ENCODE measurements at places on chromosomes 3 and 15. TPM values are rescaled to one million over a fixed set of nuclear protein-coding genes. Genes with fewer than 3 reads are reported as not detected.

Gene RETNLB
- not detected for total RNA-seq

- no peak for DNase-seq
Measured at GRCh38 chr3:37229740-37230139, 55.4 kb upstream of the LRRFIP2 start.

GRCh38 chr15:99566157-99566897 lies 543 bp downstream of the MEF2A start:
- peak; percentile 20 for DNase-seq

Gene SIN3A
- total RNA-seq, result 82.8 TPM

GRCh38 chr3:59249698-59250361 lies 200.0 kb upstream of the CFAP20DC start:
- DNase-seq, result no peak

GRCh38 chr3:167892205-167892604 lies 156.7 kb downstream of the SERPINI1 start:
- no peak for DNase-seq

GRCh38 chr3:14691239-14691638 lies 16.3 kb downstream of the C3orf20 start:
- DNase-seq, result no peak

GRCh38 chr3:192959773-192960172 lies 42.1 kb upstream of the MB21D2 start:
- DNase-seq, result no peak

Gene RPL29
- total RNA-seq, result 1,382 TPM

DNA sequence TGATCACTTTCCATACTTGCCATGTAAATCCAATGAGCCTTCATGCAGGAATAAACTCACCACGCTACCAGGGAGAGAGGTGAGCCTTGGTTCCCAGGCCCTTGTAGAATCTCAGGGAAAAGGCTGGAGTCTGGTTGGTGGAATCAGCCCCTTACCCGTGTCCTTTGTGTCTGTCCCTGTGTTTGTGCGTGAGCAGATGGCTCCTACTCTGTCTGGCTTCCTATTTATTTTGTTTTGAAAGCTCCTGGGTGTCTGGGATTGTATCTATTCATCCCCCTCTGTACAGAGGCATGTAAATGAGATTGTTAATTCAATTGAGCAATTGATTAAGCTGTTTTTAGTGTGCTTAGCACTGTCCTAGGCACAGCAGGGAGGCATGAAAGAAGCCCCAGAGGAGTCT lies 278.1 kb downstream of the THSD4 start:
- DNase-seq, result no peak

Gene ADAMTS17
- total RNA-seq, result 1.9 TPM

Gene CD200
- 17.9 TPM for total RNA-seq

DNA sequence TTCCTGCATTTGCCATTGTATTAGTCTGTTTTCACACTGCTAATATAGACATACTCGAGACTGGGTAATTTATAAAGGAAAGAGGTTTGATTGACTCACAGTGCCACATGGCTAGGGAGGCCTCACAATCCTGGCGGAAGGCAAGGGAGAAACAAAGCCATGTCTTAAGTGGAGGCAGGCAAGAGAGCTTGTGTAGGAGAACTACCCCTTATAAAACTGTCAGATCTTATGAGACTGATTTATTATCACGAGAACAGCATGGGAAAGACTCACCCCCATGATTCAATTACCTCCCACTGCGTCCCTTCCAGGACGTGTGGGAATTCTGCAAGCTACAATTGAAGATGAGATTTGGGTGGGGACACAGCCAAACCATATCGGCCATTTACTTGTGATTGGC lies 27.8 kb downstream of the YEATS2 start:
- no peak for DNase-seq

DNA sequence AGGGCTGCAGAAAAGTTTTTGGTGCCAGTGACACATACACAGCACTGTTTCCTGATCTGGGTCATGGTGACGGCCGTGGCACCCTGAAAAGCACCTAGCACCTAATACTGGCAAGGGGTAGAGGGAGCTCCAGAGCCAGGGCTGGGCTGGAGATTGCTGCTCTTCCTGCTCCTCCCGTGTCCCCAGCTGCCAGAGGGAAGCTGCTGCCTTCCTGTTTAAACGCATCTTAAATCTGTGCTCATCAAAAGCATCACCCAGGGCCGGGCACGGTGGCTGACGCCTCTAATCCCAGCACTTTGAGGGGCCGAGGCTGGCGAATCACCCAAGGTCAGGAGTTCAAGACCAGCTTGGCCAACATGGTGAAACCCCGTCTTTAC lies 156.7 kb upstream of the MEF2A start:
- no peak for DNase-seq

Gene MFGE8
- total RNA-seq, result 27.1 TPM

- DNase-seq, result no peak
Measured at GRCh38 chr3:118075873-118076272, 958.8 kb downstream of the IGSF11 start.

Gene CHD2
- total RNA-seq, result 99.0 TPM

GRCh38 chr3:41173926-41174885 lies 25.1 kb upstream of the CTNNB1 start:
- no peak for DNase-seq

Gene FBXO40
- not detected for total RNA-seq

Gene PLAAT1
- not detected for total RNA-seq

- DNase-seq, result no peak
Measured at GRCh38 chr3:114205541-114205940, 26.7 kb upstream of the DRD3 start.

DNA sequence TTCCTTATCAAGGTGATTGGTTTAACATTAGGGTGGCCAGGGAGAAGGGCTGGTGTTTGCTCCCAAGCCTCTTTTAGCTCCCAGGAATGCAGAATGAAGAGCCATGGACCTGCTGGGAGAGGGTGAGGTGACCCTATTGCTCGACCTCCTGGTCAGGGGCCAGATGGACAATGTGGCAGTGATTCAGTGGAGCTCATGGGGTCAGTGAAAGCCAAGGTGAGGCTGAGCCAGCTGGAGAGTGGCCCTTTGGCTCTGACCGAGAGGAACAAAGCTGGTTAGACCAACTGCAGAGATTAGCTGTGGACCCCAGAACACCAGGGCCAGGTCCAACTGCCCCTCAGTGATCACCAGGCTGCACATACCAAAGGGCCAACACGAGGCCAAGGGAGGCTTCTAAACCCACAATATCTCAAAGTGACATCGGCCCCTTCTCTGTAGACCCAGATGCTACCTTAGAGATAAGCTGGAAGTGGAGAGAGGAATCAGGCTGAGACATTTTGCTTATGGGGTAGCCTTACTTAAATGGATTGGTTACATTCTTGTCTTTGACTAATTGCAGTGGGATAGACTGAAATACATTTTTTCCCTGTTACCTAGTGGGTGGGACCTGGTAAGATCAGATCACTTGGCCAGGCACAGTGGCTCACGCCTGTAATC lies 15.8 kb upstream of the BTBD1 start:
- no peak for DNase-seq

Gene SEMA3B
- not detected for total RNA-seq

Gene TEX9
- 1.2 TPM for total RNA-seq

DNA sequence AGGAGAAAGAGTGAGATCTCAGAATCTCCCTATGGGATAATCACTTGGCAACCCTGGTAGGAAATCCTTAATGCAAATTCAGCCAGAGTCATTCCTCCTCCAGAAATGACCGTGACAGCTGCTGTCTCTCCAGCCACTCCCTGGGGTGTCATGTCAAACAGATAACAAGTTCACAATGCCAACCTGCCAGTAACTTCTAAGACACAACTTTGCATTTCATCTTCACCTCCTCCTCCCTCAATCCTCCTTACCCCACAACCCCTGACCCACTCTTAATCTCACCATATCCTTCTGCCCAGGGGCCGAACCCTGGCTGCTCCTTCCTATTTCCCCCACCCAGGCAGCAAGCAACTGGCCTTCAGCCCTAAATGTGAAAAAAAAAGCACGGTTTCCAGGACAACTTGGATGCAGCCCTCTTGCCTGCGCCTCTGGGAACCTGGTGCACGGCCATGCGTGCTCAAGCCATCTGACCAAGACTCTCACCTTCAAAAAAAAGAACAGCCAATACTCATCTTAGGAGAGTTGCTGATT lies 166.0 kb downstream of the NTRK3 start:
- no peak for DNase-seq

DNA sequence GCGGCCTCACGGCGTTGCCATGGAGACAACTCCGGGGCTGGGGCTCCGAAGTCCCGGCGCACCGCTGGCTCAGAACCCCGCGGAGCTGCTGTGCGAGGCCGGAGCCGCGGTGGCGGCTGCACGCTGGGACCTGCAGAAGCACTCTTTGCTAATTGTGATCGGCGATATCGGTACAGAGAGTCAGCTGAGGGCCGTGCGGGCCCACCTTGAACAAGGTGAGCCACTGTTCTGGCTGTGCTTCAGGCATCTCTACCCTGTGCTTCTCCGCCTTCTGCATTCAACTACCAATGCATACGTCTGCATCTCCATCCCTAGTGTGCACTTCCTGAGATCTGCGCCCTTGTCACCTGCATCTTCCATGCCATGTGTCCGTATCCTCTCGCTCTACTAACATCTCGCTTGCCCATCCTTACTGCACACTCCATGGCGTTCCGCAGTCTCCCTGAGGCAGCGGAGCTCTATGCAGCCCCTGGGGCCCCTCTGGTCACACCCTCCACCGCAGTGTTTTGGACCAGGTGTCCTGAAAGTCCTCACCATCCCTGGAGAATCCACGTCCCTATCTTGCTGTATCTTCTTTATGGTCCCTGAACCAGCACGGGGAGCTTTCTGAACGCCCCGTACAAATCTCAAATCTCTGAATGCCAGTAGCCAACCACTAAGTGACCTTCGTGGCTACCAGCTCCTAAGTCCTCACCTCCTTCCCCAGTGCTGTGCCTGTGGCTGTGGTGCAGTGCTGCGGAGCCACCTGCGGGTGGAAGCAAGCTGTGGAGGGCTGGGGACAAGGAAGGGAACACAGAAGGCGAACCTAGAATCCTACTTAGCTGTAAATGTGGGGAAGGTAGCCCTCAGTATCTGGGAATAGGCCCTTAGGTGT lies 6.2 kb upstream of the MAP1A start:
- DNase-seq, result no peak

- DNase-seq, result no peak
Measured at GRCh38 chr3:118817748-118818165, 216.9 kb downstream of the IGSF11 start.

DNA sequence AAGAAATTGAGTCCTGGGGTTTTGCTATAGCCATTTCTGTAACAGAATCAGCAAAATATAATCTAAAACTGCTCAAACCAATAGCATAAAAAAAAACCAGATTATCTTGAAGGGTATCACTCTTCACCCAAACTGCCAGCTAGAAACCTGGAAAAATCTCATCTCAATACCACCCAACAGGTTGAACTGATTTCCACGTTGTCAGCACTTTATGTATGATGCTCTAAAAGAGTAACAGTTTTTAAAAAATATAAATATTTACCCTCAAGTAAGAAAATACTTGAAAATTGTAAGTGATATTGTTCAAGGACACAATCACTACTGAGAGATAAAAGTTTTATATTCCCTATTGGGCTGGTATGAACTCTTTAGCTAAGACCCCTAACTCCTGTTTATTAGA lies 451.3 kb downstream of the EPHA3 start:
- DNase-seq, result no peak
